ENCODE measurements at places on chromosomes 3 and 15. TPM values are rescaled to one million over a fixed set of nuclear protein-coding genes. Genes with fewer than 3 reads are reported as not detected.
A peak's percentile ranks its signal among the peaks of the same experiment; 100 is the strongest.

- no peak overlapping the region for H3K27ac ChIP-seq
- H3K4me3 ChIP-seq: no peak overlapping the region
These were observed 105.4 kb upstream of the TNIK start for GRCh38 chr3:171565481-171566058.

DNA sequence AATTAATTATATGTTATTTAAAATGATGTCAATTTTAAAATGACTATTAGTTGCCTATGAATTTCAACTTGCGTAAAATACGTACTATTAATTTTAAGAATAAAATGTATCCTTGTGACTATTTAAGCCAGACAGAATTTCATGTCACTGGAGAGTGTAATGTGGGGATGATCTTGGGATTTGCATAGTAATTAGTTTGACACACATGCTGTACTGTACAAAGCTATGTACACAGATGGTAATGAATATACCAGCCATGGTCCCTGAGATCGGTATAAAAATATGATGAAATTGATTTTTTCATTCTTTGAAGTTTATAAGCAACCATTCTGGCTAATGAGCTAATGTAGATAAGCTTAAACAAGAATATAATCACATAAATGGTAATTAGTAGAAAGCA is 134.4 kb upstream of the ROBO1 start:
- H3K27me3 ChIP-seq: no peaks in the 10 kb centered on the region
- no peaks in the 10 kb centered on the region for H3K4me1 ChIP-seq
- no peak for DNase-seq
- H3K36me3 ChIP-seq: no peaks in the 10 kb centered on the region
- H3K4me3 ChIP-seq: no peak overlapping the region
- no peak overlapping the region for H3K27ac ChIP-seq

- H3K4me1 ChIP-seq: peaks cover 10% of the 10 kb centered on the region
- peaks cover 37% of the 10 kb centered on the region for H3K36me3 ChIP-seq
- peak; percentile 65 for DNase-seq
- no peaks in the 10 kb centered on the region for H3K27me3 ChIP-seq
- no peak overlapping the region for H3K4me3 ChIP-seq
These were observed 40.9 kb downstream of the GNB4 start for GRCh38 chr3:179410331-179410730.

GRCh38 chr3:114712728-114713492 is 419.1 kb downstream of the TIGIT start:
- no peaks in the 10 kb centered on the region for H3K36me3 ChIP-seq
- no peak for DNase-seq
- no peaks in the 10 kb centered on the region for H3K27me3 ChIP-seq
- H3K4me3 ChIP-seq: no peak overlapping the region

- peak; percentile 33 for DNase-seq
- H3K36me3 ChIP-seq: no peaks in the 10 kb centered on the region
- no peak overlapping the region for H3K27ac ChIP-seq
- 0 out of 2 replicates have a peak, but pooled peaks cover 4% of the 10 kb centered on the region for H3K27me3 ChIP-seq
These were observed 74.9 kb downstream of the SEMA6D start for GRCh38 chr15:47792231-47792630.

DNA sequence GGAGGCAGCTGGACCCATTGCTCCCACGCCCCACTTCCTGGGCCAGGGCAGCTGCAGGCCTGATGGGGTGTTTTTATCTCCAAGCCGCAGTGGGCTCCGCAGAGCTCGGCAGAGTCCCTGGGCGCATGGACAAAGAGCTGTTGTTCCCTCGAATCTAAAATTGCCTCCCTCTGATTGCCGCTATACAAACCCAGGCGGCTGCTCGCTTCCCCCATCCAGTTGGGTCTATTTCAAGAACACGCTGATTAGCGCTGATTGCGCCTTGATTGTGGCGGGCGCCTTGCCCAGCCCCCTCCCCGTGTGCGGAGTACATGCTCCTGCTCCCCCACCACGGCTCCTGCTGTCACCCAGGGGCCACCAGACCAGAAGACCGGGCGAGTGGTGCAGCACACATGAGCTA is 43.4 kb upstream of the SLC6A1 start:
- DNase-seq: no peak
- no peaks in the 10 kb centered on the region for H3K4me1 ChIP-seq
- H3K36me3 ChIP-seq: no peaks in the 10 kb centered on the region
- H3K4me3 ChIP-seq: no peak overlapping the region

DNA sequence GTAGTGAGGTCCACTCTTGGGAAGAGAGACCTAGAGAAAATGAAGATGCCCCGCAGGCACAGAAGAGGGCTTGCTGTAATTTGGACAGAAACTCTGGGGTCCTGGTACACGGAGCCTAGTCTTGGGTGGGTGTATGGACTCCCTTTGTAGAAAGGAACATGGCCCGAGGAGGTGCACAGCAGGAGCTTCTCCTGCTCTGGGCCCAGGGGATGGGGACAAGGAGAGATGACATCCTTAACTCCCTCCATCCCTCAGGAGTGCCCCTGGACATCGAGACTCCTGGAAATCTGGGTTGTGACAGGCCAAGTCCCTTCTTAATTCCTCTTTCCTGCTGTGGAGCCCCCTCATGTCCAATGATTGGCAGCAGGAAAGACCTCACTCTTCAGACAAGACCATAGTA is 29.9 kb upstream of the ABHD2 start:
- no peaks in the 10 kb centered on the region for H3K4me1 ChIP-seq
- DNase-seq: no peak
- no peak overlapping the region for H3K27ac ChIP-seq
- no peak overlapping the region for H3K4me3 ChIP-seq

GRCh38 chr3:13837751-13838150 is 42.1 kb downstream of the WNT7A start:
- H3K4me3 ChIP-seq: no peak overlapping the region
- no peaks in the 10 kb centered on the region for H3K4me1 ChIP-seq
- H3K27ac ChIP-seq: no peak overlapping the region
- H3K27me3 ChIP-seq: no peaks in the 10 kb centered on the region
- H3K36me3 ChIP-seq: no peaks in the 10 kb centered on the region

DNA sequence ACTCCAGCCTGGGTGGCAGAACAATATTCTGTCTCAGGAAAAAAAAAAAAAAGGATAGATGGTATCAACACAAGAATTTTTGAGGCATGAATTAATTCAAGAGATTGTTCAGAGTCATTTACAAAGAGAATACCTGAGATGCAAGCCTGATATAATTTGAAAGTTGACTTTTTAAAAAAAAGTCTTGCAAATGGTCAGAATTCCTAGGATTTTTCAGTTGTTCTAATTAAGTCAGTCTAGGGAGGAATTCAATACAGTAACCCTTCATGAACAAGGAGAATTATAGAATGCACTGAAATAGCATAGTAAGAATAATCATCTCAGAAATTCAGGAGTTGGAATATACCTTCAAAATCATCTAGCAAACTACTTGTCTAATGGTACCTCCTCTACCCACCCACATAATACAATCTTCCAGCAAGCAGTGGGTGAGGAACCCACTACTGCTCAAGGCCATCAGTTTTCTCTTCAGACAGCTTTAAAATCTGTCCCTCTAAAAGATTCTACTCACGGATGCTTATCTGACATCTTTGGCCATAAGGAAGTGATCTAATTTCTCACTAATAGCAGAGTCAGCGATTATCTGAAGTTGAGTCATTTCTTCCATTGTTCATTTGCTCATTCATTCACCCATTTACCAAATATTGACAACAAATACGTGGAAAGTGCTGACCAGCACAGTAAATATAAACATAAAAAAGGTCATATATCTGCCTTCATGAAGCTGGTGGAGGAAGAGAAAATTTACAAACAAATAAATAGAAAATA is 159.6 kb downstream of the GREM1 start:
- DNase-seq: peak; percentile 68
- H3K4me1 ChIP-seq: peaks cover 44% of the 10 kb centered on the region
- peak overlapping the region; percentile 47 for H3K27ac ChIP-seq
- no peaks in the 10 kb centered on the region for H3K27me3 ChIP-seq
- no peak overlapping the region for H3K4me3 ChIP-seq
- no peaks in the 10 kb centered on the region for H3K36me3 ChIP-seq

GRCh38 chr15:66102563-66103292 is 150.8 kb downstream of the MEGF11 start:
- no peak for DNase-seq
- no peak overlapping the region for H3K4me3 ChIP-seq
- no peaks in the 10 kb centered on the region for H3K36me3 ChIP-seq
- H3K27me3 ChIP-seq: peaks cover 54% of the 10 kb centered on the region
- no peak overlapping the region for H3K27ac ChIP-seq

GRCh38 chr3:105752791-105753415 is 115.9 kb downstream of the CBLB start:
- peak overlapping the region; percentile 40 for H3K27ac ChIP-seq
- H3K4me1 ChIP-seq: peaks cover 29% of the 10 kb centered on the region
- 0 out of 2 replicates have a peak overlapping the region, but pooled peaks have one; percentile 17 for H3K4me3 ChIP-seq

DNA sequence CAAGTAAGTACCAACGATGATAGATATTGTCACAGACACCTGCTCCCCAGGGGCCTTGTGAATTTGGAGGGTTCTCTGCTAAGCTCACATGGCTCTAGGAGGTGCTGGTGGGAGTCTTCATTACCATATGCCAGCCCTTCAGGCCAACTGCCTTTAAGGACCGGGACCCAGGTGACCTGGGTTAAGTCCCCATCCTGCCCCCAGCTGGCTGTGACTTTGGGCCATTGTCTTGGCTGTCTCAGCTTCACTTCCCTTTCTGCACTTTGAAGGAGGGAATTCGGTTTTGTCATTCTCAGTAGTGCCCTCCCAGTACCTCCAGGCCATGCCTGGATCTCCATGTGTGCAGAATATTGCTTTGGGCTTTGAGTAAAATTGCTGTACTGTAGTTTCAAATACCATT is 72.8 kb upstream of the ACAD9 start:
- peaks cover 9% of the 10 kb centered on the region for H3K36me3 ChIP-seq
- no peaks in the 10 kb centered on the region for H3K27me3 ChIP-seq
- H3K4me3 ChIP-seq: no peak overlapping the region
- no peak for DNase-seq
- H3K27ac ChIP-seq: no peak overlapping the region
- H3K4me1 ChIP-seq: peaks cover 17% of the 10 kb centered on the region

DNA sequence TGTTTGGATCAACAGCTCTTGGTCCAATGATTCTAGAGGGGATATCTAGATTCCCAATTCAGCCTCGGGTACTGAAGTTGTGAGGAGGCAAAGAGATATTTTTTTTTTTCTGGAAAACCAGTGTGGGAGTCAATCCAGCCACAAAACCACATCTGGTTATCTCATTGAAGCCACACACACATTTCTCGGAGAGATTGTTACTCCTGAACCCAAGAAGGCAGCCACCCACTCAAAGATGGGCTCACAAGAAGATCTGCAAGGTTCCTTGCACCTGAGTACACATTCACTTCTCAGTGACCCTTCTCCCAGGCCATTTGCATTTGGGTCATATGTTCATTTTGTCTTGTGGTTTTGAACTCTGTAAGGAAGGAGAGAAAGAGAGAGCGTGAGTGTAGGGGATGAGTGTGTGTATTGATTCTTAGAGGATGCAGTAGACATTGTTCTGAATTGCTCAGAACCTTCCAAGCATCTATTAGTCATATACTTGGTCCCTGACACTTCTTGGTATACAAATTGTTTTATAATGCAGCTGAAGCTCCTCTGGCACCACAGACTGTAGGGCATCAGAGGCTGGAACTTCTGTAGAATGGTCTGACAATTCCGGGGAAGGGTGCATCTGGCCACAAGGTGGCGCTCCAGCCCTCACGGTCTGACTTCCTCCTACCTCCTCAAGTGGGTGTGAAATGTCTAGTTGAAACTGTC is 39.3 kb upstream of the TRA2B start:
- no peak overlapping the region for H3K4me3 ChIP-seq
- H3K36me3 ChIP-seq: no peaks in the 10 kb centered on the region
- no peak overlapping the region for H3K27ac ChIP-seq
- DNase-seq: peak; percentile 76

GRCh38 chr15:92527197-92527596 is 128.4 kb downstream of the FAM174B start:
- H3K4me3 ChIP-seq: no peak overlapping the region
- no peaks in the 10 kb centered on the region for H3K36me3 ChIP-seq
- peak; percentile 18 for DNase-seq
- H3K27me3 ChIP-seq: no peaks in the 10 kb centered on the region
- no peak overlapping the region for H3K27ac ChIP-seq

- H3K27ac ChIP-seq: peak overlapping the region; percentile 55
- no peaks in the 10 kb centered on the region for H3K27me3 ChIP-seq
- 0 out of 2 replicates have a peak, but pooled peaks cover 6% of the 10 kb centered on the region for H3K4me1 ChIP-seq
- DNase-seq: peak; percentile 91
- H3K4me3 ChIP-seq: no peak overlapping the region
These were observed 137.5 kb downstream of the XXYLT1 start for GRCh38 chr3:195133462-195133861.

DNA sequence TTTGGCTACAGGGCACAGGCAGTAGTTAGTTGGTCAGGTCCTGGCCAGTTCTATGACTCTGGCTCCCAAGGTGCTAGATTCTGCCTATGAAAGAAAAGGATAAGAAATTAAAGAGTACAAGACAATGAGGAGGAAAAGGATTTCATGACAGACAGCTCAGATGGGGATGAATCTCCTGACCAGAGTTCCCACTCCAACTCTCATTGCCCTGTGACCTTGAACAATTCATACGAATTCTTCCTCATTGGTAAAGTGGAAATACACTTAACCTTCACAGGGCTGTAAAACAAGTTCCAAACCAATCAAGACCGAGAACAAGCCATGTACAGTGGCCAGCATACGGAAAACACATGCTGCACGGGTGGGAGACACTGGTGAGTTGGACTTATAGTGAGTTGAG is 23.7 kb downstream of the CLEC3B start:
- H3K27ac ChIP-seq: no peak overlapping the region
- peaks cover 26% of the 10 kb centered on the region for H3K4me1 ChIP-seq
- H3K27me3 ChIP-seq: no peaks in the 10 kb centered on the region
- no peak overlapping the region for H3K4me3 ChIP-seq
- no peak for DNase-seq
- H3K36me3 ChIP-seq: no peaks in the 10 kb centered on the region

The GOLGA6B gene
- total RNA-seq: not detected

The FAM174B gene
- total RNA-seq: 1.9 TPM

The ZBTB47 gene
- total RNA-seq: 72.8 TPM

The CHL1 gene
- total RNA-seq: not detected

The FBN1 gene
- 1,478 TPM for total RNA-seq

The TNFAIP8L3 gene
- 6.8 TPM for total RNA-seq

The ECE2 gene
- not detected for total RNA-seq

The HPS3 gene
- total RNA-seq: 19.7 TPM

The SSUH2 gene
- 0.76 TPM for total RNA-seq

The CEP63 gene
- 21.0 TPM for total RNA-seq

The MST1 gene
- total RNA-seq: 6.3 TPM
